ENCODE measurements at places on chromosomes 16 and 17.

GRCh38 chr17:33142705-33143299 is 150.3 kb downstream of the ASIC2 start:
- DNase-seq, result no peak

GRCh38 chr16:27374221-27374803 is 27.7 kb upstream of the IL21R start:
- no peak for DNase-seq

GRCh38 chr17:71192039-71192555 is 928.7 kb upstream of the SOX9 start:
- no peak for DNase-seq

GRCh38 chr17:52150935-52151334 is 7.6 kb downstream of the CA10 start:
- DNase-seq, result no peak

GRCh38 chr16:84177741-84178073 is 9.2 kb downstream of the TAF1C start:
- DNase-seq, result no peak

DNA sequence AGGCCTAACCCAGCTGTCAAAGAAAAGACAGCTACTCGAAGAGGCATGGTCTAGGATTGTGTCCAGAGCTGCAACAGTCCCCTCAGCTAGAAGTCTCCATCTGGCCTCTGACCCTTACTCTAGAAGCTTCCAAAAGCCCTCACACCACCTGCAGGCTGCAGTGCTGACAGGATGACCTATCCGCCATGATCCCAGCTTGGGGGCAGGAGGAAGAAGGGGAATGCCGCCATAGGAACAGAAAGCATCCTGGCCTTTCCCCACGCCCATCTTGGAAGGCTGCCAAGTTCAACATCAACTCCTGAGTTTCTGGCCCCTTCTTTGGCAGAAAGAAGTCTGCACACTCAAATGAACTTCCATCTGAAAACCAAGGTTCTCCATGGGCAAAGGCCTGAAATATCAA is 3.1 kb upstream of the KRT36 start:
- no peak for DNase-seq

DNA sequence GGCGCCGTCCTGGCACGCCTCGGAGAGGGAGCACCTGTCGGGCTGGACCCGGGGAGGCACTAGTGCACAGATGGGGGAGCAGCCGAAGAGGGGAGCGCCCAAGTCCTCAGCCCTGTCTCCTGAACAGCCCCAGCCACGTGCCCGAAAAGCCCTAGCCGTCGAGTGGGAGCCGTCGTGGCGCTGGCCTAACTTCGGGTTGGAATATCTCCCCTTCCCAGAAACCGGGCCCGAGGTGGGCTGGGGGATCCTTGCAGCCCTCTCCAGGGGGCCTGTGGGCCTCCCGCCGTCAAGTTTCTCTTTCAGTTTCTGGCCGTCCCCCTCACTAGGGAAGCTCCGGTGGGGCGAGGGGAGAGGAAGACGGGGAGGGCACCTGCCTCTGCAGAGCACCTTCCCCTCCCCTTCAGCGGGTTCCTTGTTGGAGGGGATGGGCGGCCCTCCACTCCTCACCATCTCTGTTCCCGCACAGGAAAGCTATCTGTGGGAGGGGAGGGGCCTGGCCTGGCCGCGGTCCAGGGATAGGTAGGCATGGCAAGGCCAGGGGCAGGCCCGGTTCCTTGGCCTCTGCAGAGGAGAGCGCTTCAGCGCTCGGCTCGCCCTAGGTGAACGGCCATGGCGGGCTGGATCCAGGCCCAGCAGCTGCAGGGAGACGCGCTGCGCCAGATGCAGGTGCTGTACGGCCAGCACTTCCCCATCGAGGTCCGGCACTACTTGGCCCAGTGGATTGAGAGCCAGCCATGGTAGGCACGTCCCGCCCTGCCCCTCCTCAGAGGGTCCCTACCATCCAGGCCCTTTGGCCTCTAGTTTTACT is 709 bp downstream of the STAT5A start:
- peak; percentile 64 for DNase-seq

DNA sequence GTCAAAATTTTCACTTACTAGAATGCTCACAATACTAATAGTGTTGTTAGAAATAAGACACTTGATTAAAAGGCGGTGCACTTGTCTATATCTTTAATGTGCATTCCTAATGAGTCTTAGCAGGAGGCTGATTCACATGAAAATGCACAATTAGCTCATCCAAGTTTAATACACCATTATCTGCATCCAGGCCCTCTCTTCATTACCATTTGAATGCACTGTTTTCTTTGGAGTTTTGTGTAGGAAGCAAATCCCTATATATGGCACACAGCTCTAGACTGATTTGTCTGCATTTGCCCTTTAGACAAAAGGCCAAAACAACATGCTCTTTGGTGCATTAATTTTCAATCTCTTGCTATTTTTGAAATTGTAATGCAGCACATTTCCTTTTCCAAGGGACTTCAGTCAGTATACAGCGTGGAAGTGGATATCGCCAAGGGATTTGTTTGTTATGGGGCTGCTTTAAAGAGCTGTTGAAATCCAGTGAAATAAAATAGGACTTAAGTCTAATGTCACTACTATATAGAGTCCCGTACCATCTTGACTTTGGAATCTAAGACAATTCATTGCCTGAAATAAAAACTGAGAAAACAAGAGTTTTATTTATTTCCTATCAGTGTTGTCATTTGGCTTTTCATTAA is 257.6 kb upstream of the CPHXL start:
- no peak for DNase-seq

GRCh38 chr17:82813299-82814051 is 26.3 kb downstream of the ZNF750 start:
- DNase-seq, result no peak

GRCh38 chr17:1621273-1621954 is 7.2 kb downstream of the SLC43A2 start:
- DNase-seq, result no peak

- DNase-seq, result no peak
These were observed 183.5 kb upstream of the MAF start for GRCh38 chr16:79784007-79784406.

DNA sequence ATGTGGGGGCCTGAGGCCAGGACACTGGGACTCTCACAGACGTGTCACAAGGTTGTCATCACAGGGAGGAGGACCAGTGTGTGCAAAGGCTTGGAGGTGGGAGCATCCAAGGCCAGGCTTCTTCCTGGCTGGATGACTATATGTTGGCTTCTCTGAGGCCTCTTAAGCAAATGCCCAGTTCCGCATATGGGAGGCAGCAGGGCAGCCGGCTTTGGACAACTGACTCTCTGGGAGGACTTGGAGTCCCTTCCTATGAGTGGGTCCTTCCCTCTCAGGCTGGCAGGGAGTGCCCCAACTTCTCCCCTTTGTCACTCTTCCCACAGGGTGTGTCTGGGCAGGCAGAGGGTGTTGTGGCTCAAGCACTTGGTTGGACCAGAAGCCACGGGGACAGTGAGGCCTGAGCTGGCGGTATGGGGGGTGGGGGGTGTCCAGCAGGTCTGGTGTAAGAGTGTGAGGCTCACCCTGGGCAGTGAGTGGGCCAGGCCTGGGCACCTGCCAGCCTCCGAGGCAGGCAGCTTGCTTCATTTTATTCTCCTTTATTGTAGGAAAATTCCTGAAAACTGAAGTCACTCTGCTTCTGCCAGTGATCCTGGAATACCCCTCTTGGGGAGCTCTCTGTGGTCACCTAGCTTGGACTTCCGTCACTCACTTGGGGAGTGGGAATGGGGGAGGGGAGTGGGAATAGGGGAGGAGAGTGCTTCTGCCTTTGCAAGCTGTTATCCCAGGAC is 14.9 kb downstream of the ADGRG1 start:
- DNase-seq, result no peak

DNA sequence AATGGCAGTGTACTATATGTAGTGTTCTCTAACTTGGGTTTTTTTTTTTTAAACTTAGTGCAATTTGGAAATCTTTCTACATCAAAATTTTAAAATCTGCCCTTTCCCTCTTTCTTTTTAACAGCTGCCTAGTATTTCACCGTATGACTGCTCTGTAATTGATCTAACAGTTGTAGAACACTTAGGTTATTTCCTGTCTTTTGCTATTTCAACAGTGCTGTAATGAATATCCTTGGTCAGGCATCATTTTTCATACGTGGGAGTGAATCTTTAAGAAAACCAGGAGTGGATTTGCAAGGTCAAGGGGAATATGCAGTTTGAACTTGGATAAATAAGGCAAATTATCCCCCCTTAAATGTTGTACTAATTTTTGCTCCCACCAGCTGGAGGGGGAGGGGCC is 3.8 kb downstream of the NLRC5 start:
- DNase-seq, result no peak

- DNase-seq, result peak; percentile 52
These were observed at the start of gene RNF135 for GRCh38 chr17:30970831-30971567. RNF135 (plus strand) TSS chr17:30971039; CDS start chr17:30971074, 35 bp downstream.

- peak; percentile 39 for DNase-seq
These were observed 11.8 kb downstream of the HID1 start for GRCh38 chr17:74960570-74961342.

- no peak for DNase-seq
These were observed 22.8 kb upstream of the KDM6B start for GRCh38 chr17:7811251-7811650.

DNA sequence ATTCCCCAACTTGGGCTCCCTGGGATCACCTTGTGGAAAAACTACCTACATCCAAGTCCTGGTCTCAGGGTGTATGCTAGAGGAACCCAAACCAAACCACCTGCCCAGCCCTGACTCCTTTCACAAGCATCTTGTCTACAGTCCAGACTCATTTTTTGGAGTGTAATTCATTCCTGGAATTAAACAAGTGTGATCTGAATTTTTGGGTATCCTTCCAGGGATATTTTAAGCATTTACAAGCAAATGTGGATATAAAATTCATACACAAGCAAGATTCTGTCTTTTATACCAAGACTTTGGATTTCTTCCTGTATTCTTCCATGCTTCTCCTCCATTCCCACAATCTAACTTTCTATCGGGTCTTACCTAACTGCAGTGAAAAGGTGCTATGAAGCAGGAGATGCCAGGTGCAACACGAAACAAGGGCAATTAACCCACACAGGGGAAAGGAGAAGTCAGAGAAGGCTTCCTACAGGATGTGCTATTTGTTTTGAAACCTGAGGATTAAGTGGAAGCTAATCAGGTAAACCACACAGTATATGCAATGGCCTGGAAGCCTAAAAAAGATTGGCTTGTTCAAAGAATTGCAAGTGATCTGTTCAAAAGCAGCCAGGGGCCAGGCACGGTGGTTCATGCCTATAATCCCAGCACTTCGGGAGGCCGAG is 417.2 kb upstream of the C16orf82 start:
- no peak for DNase-seq

DNA sequence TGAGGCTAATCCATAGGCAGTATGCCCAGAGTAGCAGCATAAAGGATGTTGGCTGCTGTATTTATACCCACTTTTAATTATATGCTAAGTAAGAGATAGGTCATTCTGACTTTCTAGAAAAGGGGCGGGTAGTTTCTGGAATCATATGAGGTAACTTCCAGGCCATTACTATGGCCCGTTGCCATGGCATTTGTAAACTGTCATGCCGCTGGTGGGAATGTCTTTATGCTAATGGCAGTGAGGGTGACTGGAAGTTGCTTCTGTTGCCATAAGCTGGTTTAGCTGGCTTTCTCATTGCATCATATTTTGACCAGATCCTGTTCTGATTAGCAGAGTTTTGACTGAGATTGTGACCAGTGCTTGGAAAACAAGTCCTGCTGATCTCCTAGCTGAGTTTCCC is 929.6 kb upstream of the CDH8 start:
- DNase-seq, result no peak

GRCh38 chr16:88789594-88789993 is 4.6 kb upstream of the PIEZO1 start:
- DNase-seq, result no peak

DNA sequence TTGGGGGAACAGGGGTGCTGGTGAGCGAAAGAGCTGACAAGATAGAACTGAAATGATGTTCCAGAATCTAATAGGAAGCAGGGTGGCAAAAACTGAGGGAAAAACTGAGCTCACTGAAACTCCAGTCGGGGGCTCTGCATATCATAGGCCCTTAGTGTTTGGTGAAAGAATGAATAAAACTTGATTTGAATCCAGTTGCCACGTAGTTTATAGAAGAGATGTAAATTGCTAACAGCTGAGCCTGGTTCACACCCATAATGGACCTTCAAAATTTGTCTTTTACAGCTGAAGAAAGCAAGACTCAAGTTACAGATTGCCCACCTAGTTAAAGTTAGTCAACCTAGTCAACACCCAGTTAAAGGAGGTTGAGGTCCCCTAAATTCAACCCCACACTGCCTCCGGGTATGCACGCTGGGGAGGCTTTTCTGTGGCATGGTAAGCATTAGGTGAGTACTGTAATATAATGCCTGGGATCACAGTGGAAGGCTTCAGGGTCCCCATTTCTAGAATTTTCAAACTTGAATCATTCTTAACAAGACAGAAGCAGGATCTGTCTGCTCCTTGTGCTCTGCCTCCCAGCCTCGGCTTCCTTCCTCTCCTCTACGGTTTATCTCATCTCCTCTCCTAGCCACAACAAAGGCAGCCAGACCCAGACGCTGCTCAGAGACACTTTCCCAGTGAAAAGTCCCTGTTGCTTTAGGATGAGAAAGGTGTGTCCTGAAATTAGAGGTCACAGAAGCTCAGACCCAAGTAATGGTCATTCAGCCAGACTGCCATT is 26.9 kb upstream of the SUPT4H1 start:
- DNase-seq, result no peak

DNA sequence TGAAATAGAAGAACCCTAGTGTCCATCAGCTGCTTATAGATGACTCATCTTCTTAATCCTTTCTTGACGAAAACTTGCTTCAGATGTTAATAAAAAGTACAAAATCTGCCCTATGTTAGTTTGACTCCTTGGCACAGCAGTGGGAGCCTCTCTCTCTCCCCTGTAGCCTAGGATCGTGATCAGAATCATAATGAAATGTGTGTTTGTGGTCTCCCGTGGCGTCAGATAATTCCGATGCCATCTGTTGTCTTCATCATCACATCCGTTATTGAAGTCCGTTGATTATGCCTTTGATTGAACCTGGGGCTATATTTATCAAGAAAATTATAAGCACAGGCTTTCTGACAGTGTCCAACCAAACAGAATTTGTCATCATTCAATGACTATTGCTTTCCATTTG is 102.5 kb downstream of the BMERB1 start:
- DNase-seq, result no peak

- no peak for DNase-seq
These were observed 50.2 kb downstream of the ARSG start for GRCh38 chr17:68341482-68341881.

Data from activated CD8-positive, alpha-beta memory T cell treated with anti-CD3 and anti-CD28 coated beads, Interleukin-2, amount 50 U/mL, for 4 hours (primary cell).